ENCODE measurements at places on chromosomes 5 and 9.

GRCh38 chr5:115271295-115272050 lies 8.8 kb upstream of the PGGT1B start:
- no peak for DNase-seq

GRCh38 chr5:5585751-5586341 lies 163.4 kb downstream of the ICE1 start:
- DNase-seq = no peak

- no peak for DNase-seq
Measured at GRCh38 chr9:107279086-107279485, 4.0 kb upstream of the RAD23B start.

- DNase-seq = no peak
Measured at GRCh38 chr9:124261736-124262648, 4.2 kb downstream of the NEK6 start.

DNA sequence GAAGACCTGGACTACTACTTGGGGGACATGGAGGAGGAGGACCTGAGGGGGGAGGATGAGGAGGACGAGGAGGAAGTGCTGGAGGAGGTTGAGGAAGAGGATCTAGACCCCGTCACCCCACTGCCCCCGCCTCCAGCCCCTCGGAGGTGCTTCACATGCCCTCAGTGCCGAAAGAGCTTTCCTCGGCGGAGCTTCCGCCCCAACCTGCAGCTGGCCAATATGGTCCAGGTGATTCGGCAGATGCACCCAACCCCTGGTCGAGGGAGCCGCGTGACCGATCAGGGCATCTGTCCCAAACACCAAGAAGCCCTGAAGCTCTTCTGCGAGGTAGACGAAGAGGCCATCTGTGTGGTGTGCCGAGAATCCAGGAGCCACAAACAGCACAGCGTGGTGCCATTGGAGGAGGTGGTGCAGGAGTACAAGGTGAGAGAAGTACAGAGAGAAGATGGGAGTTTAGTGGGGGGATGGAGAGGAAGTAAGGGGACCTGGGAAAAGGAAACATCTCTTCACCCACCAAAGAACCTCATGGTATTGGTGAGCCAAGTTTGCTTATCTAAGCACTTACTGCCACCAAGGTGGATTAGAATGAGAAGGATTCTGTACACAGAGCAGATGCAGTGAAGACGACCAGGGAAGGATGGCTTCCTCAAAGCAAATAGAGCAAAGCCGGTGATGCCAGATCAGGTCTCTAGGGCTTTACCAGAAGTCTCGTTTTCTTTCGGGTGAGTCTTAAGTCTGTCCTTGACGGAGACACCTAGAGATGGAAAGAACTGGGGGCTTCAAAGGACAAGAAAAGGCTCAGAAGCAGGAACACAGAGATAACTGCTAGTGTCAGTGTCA lies 1.5 kb downstream of the TRIM41 start:
- no peak for DNase-seq
